NCI-H2081 (cell line): ENCODE measurements at places on chromosomes 4 and X.

GRCh38 chrX:124407226-124407625, 60.9 kb downstream of the SH2D1A start:
- peak; percentile 10 for DNase-seq

DNA sequence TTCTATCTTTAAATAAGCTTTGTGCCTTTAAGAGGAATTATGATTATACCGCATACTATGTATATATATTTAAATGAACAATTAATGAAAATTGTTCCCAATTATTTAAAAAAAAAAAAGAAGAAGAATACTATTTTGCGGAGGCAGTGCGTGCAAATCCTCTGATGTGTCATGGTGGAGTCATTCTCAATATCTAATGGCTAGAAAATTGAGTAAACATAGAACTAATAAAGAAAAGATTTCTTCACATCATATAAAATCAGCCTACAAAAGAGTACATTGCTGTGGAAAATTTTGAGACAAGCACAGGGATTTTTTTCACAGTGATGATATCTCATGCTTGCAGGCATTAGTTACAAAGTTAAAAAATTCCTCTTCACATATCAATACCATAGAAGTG, 2.6 kb upstream of the EREG start:
- no peak for DNase-seq

GRCh38 chr4:77344001-77344400, 187.0 kb downstream of the CCNG2 start:
- no peak for DNase-seq

DNA sequence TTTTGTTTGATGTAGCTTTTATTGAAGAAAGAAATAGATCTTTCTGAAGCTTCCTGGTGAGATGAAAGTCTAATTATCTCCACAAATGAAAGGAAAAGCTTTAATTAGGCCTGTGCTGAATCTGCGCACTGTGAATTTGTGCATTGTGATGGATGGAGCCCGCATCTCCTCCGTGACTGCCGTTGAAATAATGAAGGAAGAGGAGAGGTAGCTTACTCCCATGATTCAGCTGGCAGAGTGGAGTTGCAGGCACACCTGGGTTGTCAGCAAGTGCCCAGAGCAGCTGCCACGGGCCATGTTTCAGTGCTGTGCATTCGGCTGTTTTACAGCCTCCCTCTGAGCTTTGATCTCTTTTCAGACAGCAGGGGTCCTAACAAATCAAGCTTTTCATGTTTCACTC, 735.3 kb upstream of the TENM3 start:
- DNase-seq, result peak; percentile 67

GRCh38 chr4:68700152-68700551, 29.7 kb upstream of the UGT2B15 start:
- no peak for DNase-seq

DNA sequence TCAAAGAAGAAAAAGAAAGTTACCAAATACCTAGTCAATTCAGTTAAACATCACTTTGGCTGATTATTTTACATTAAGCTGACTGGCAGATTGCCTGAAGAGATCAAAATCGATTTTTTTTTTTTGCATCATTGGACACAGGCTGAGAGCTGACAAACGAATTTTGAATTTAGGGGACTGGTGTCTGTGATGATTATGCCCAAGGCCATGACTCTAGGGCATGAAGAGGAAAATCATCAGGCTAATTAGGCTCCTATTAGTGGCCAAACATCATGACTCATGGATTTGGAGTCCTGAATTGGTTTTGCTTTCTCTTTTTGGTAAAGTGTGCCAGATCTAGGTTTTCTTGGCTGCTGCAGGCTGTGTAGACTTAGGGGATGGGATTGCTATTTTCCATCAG, 829.3 kb upstream of the LCORL start:
- peak; percentile 71 for DNase-seq
